ENCODE measurements at places on chromosomes 4 and X.

GRCh38 chr4:163414275-163414674, 59.3 kb downstream of the TKTL2 start:
- no peak for DNase-seq

GRCh38 chr4:89814362-89814761, 22.6 kb downstream of the SNCA start:
- DNase-seq = no peak

DNA sequence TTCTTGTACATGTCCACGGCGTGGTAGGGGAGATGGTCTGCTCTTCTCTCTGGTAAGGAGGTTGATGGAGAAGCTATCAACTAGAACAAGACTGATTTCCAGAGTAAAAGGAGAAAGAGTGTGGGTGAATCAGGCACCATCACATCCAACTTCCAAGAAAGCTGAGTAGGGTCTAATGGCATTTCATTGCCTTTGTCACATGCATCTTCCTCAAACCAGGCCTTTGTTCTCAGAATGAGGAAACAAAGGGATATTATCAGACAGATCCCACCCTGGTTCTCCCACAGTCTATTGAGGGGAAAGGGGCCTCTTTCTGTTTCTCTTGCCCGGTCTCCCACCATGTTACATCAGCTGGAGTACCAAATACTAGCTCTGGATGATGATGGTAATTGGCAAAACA, 160.2 kb upstream of the RBPJ start:
- DNase-seq = no peak

GRCh38 chrX:133538148-133538547, 122.9 kb upstream of the GPC4 start:
- DNase-seq = no peak

- no peak for DNase-seq
Measured at GRCh38 chrX:140762061-140762460, 52.5 kb downstream of the LINC00632 start.
